Cardiac septum (tissue), 1 donor: ENCODE measurements at places on chromosomes 6 and 20. TPM values are rescaled to one million over a fixed set of nuclear protein-coding genes. Genes with fewer than 3 reads are reported as not detected.

FANCE gene
- 2.9 TPM for total RNA-seq

DNA sequence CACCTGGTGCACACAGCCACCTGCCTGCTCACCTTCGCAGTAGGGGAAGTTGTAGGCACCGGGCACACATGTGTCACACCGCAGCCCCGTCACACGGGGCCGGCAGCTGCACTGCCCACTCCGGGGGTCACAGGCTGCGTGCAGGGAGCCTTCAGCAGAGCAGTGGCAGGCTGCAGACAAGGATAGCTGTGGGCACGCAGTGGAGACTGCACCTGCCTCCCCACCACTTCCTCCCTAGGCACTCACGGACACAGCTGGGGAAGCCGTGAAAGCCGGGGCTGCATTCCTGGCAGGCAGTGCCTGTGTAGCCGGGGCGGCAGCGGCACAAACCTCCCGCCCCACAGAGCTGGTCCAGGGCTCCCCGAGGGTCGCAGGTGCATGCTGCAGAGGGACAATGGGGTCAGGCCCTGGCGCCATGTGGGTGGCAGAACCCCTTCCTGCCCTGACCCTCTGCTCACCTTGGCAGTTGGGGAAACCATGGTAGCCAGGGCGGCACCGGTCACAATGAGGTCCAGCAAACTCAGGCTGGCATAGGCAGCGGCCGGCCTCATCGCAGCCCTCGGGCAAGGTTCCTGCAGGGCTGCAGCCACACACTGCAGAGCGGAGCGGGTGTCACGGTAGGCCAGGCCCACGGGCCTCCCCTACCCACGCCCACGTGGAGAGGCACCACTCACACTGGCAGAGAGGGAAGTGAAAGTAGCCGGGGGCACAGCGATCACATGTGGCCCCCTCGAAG is 29.4 kb downstream of the LAMA5 start:
- DNase-seq: no peak

LTB gene
- total RNA-seq: 0.86 TPM

SUMO4 gene
- total RNA-seq: 1.3 TPM

GRCh38 chr6:7640607-7641577 is 50.9 kb downstream of the SNRNP48 start:
- no peak for DNase-seq

GRCh38 chr6:130928158-130928912 is 101.1 kb downstream of the SMLR1 start:
- no peak for DNase-seq

DNA sequence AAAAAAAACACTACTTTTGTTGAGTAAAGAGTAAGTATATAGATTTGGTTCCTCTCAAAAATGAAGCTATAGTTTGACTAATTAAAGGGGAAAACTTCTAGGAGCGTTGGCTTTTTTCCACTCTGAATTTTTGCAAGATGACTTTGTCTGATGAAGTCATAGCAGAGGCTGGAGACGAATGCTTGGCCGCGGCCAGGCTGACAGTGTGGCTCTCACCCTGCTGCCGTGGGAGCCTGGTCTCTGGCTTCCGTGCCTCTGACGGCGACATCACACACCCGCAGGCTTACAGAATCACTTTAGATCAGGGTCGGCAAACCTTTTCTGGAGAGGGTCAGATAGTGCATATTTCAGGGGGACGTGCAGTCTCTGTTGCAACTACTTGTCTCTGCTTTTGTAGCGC is 145.0 kb downstream of the PHACTR3 start:
- DNase-seq: no peak
